ENCODE measurements at places on chromosomes 6 and 20.

DNA sequence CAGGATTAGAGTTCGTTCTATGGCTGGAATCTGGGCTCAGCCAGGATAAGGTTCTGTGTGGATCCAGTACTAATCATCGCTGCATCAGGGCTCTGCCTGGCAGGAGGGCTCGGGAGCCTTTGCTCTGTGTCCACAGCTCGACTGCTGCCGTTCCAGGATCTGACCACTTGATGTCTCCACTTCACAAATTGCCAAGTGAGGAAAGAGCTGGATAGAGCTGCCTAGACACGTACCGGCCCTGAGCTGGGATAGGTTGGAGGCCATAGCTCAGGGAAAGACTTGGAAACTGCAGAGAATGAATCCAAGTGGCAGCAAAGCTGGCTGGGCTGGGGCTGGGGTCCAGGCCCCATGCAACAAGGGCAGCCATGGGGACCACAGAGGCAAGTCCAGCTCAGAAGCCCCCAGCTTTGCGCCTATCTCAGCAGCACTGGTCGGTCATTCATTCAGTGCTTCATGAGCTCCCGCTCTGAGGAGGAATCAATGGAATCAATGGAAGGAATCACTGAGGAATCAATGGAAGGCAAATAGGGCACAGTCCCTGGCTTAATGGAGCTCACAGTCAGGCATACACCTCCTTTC is 38.0 kb upstream of the TOP1 start:
- peak; percentile 57 for DNase-seq

DNA sequence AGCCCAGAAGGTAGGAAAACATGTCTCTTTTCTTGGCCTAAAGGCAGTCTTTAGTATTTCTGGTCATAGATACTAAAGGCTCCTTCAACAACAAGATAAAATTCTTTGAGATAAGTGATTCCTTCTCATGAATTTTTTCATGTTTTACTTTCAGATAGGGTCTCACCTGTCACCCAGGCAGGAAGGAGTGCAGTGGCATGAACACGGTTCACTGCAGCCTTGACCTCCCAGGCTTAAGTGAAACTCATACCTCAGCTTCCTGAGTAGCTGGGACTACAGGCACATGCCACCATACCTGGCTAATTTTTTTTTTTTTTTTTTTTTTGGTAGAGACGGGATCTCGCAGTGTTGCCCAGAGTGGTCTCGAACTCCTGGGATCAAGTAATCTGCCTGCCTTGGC is 9.1 kb downstream of the PNLDC1 start:
- DNase-seq = no peak

GRCh38 chr20:50831622-50832021 is 36.8 kb downstream of the BCAS4 start:
- DNase-seq = no peak

- DNase-seq = no peak
These were observed 40.2 kb downstream of the HNF4A start for GRCh38 chr20:44395461-44396340.

GRCh38 chr6:169186496-169187169 is 67.0 kb downstream of the THBS2 start:
- no peak for DNase-seq

GRCh38 chr20:8547968-8548588 is 416.0 kb downstream of the PLCB1 start:
- no peak for DNase-seq

GRCh38 chr20:62368976-62369814 is 2.1 kb upstream of the LAMA5 start:
- DNase-seq = no peak

DNA sequence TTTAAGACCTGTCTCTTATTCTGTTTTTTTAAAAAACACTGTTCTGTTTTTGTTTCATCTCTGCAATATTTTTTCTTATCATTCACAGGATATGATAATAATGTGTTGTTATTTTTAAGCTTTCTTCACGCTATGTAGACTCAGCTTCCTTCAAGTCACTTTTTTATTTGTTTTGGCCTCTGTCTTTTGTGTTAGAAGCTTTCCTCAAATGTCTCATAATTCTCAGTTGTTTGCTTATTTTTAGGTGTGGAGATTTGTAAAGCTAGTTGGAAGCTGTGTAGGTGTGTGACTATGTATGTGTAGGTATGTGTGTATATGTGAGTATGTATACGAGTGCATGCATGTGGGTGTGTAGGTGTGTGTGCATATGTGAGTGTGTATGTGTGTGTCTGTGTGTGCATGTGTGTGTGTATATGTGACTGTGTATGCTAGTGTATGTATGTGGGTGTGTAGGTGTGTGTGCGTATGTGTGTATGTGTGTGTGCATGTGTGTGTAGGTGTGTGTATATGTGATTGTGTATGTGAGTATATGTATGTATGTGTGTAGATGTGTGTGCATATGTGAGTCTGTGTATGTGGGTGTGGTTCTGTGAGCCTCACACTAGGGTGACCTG is 16.3 kb upstream of the VEGFA start:
- DNase-seq = no peak

- no peak for DNase-seq
These were observed 163.2 kb downstream of the BMP7 start for GRCh38 chr20:57103146-57103800.

GRCh38 chr6:88989215-88989614 is 25.8 kb upstream of the RNGTT start:
- DNase-seq = no peak

DNA sequence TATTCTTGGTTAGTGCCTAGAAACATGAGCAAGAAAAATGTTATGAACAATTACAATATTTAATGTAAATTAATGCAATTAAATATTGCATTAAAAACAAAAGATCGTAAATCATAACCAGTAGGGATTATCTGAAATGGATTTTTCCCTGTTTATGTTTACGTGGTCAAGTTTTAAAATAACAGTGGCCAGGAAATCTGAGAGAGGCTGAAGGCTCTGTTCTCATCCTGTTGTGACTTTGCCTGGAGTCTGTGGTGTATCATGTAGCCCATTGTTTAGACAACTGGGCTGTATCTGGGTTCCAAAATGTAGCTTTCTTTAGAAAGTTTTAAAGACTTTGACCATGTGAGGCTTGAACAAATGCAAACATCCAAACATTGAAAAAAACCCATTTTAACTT is 2.4 kb downstream of the MYO6 start:
- no peak for DNase-seq

DNA sequence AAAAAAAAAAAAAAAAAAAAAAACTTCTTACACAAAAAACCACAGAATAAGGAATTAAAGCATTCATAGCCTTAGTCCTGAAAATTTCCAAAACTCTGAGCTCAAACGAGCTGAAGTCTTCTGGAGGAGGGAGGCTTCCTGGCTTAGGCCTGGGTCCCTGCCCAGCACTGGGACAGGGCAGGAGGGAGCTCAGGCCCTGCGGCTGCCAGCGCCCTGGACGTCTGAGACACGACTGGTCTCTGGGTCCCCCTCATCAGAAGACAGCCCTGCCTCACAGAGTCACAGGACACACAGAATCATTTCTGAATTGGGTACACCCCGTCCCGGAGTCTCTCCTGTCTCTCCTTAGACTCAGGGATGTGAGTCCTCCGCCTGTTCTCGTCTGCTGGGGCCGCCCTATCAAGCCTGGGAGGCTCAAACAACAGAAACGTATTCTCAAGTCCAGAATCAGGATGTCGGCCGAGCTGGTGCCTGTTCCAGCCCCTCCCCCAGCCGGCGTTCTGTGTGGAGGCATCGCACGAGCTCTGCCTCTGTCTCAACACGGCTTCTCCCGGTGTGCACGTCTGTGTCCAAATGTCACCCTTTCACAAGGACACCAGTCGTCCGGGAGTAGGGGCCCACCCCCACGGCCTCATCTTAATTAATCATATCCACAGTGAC is 39.4 kb downstream of the ZBTB46 start:
- no peak for DNase-seq

- DNase-seq = no peak
These were observed 82.4 kb downstream of the SLC35B3 start for GRCh38 chr6:8352966-8353340.

DNA sequence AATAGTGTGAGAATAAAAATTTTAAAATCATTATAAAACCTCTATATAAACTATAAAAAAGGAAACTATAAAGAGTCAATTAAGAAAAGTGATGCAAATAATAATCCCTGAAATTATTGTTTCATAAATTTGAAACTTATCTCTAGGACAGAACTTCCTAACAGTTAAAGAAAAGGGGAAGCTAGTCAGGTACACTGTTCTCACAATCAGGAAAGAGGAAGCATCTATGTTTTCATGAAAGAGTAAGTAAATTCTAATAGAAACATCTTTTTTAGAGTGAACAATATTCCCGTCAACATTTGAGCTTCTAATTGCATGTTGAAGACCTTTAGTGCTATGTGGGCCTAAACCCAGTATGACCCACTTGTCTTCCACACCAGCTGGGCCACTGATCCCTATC is 1.2 kb upstream of the ADGRF1 start:
- no peak for DNase-seq

- DNase-seq = no peak
These were observed 136.0 kb upstream of the TOP1 start for GRCh38 chr20:40892642-40893041.

- DNase-seq = no peak
These were observed 22.7 kb downstream of the CYP24A1 start for GRCh38 chr20:54151075-54151439.

DNA sequence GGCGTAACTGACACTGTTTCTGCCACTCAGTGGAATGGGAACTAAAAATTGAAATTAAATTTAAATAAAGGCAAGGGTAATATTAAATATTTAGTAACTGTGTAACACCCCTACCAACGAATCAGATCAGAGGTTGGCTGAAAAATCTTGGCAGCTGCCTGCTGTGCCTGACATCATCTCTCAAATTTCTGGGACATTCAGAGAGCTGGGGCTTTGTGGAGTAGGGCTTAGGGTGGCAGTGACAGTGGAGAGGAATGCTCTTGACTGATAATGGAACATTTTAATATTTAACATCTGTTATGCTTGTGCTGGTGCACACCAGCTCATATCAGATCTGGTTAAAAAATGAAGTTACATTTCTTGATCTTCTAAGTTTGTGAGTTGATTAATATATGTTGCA is 62.2 kb downstream of the RFPL4B start:
- DNase-seq = no peak

GRCh38 chr6:90368601-90369000 is 72.0 kb upstream of the BACH2 start:
- no peak for DNase-seq

DNA sequence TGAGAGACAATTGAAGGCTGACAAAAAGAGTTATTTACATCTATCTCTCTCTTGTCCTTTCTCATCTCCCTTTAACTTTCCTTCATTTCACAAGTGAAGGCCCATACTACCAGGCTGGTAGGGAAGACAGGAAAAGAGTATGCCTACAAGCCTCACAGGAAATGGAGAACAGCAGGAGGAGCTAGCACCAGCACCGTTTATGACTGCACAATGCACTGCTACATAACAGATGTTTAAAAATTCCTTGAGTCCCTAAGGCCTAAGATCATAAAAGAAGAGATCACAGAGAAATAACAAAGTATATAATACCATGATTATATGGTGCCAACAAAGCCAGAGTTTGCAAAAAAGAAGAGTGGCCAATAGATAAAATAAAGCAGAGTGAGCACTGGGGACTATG is 194.8 kb downstream of the UNC5CL start:
- no peak for DNase-seq

GRCh38 chr6:107594736-107595135 is 104.8 kb downstream of the SOBP start:
- DNase-seq = no peak

DNA sequence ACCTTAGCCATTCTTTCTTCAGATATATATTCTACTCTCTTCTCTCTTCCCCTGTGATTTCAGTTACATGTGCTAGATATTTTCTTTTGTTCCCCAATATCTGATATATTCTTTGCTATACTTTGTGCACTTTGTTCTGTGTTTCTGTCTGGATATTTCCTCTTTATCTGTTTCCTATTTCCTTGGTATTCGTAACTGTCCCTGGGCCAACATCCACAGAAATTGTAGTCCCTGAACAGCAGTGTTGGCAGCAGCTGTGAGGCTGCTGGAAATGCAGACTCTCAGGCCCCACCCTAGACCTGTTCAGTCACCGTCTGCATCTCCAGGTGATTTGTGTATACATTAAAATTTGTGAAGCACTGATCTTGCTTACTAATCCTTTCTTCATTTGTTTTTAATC is 522.9 kb upstream of the SOX4 start:
- DNase-seq = peak; percentile 53

DNA sequence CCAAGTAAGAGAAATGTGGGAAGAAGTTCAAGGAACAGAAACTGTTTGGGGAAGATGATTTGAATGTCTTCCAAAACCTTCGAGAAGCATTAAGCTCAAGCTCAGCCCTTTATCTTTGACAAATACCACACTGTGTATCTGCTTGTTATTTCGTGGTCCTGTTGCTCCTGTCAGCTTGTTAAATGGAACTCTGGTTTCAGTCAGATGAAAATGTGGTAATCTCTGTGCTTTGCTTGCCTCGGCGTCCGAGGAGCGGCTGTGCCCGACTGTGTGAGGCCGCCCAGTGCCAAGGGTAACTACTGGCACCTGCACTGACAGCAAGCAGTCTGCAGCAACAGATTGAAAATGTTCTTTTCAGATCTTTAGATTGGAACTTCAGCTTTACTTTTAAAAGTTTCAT is 577.9 kb upstream of the FLRT3 start:
- no peak for DNase-seq

DNA sequence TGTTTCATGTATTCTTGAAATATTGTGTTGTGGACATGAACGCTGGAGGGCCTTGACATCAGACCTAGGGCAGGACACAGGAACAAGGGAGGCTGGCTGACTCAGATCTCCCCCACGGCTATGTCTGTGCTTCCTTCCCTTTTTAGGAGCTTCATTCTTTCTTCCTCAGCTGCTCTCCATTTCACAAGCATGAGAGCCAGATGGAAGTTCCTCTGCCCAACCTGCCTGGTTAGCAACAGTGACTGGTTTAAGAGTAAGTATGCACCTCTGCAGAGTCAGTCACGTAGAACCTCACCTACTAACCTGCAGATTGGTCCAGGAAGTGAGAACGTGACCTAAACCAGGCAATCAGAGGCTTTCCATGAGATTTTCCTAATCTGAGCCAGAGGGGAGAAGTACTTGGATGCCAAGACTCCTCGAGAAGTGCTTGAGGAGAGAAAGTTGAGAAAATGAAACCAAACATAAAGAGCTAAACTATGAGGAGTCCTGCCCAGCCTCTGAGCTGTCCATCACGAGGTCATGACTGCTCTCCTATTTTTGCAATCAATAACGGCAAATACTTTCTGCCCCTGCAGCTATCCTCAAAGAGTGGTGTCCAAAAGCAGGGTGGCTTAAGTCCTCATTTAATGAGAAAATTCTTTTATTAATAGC is 465.2 kb upstream of the CITED2 start:
- no peak for DNase-seq
